ENCODE measurements at places on chromosomes 2 and 18.

DNA sequence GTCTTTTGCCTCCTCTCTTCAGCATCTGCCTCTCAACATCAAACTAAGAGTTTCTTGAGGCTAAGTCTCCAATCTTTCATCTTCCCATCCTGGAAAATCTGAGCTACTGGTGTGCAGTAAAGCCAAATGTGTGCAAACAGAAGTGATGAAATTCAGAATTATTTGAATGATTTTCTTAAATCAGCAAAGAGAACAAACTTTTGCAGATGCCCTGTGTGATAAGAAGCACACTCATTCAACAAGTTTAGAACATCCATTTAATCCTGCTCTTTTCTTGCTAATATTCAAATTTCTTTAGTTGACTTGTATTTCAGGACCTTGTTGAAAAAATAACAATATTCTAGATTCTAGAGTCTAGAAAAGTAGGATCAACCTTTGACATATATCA, 1374.9 kb upstream of the CELF4 start:
- DNase-seq: no peak

DNA sequence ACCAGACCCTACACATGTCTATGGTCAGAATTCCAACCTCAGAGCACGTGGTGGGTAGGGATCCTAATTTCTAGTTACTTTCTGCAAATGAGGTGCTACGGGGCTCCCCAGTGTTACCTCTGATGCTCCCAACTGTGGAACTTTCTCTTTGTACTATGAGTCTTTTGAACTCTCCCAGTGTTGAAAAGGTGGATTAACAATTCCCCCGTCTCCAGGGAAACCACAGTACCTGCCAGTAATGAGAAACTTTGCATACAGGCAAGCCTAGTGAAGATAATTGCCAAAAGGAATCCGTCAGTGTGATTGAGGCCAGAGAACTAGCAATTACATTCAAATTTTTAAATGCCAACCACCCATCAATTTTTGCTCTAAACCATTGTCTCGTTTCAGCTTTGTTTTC, 129.0 kb upstream of the FOSL2 start:
- DNase-seq: no peak

DNA sequence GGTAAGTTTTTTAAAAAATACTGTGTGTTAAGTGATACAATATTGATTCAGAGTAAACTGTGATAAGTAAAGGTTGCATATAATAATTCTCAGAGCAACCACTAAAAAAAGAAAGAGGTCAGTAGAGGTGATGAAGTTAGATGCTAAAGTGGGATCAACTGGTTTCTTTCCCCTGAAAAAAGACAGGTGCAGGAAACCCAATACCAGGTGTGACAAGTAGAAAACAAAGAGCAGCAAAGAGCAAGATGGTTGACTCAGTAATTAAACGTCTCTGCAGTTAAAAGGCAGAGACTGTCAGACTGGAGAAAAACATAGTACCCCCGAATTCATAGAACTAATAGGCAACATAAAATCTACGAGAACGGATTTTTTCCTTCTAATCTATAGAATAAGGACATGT, 128.3 kb downstream of the ATP9B start:
- DNase-seq: no peak

- no peak for DNase-seq
These were observed 92.6 kb downstream of the MYL12B start for GRCh38 chr18:3354506-3354905.

- no peak for DNase-seq
These were observed 15.1 kb upstream of the NMUR1 start for GRCh38 chr2:231545105-231545902.

GRCh38 chr2:2542316-2542715, 211.2 kb upstream of the MYT1L start:
- DNase-seq: no peak

- no peak for DNase-seq
These were observed 151.7 kb upstream of the ZNF521 start for GRCh38 chr18:25503567-25504081.

DNA sequence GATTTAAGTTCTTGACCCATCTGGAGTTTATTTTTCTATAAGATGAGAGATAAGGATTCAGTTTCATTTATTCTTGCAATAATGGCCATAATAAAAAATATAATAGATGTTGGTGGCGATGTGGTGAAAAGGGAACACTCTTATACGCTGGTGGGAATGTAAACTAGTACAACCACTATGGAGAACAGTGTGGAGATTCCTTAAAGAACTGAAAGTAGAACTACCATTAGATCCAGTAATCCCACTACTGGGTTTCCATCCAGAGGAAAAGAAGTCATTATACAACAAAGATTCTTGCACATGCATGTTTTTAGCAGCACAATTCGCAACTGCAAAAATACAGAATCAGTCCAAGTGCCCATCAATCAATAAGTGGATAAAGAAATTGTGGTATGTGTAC, 1040.5 kb upstream of the GYPC start:
- DNase-seq: no peak

GRCh38 chr2:63870679-63871078, 29.0 kb downstream of the UGP2 start:
- DNase-seq: no peak

DNA sequence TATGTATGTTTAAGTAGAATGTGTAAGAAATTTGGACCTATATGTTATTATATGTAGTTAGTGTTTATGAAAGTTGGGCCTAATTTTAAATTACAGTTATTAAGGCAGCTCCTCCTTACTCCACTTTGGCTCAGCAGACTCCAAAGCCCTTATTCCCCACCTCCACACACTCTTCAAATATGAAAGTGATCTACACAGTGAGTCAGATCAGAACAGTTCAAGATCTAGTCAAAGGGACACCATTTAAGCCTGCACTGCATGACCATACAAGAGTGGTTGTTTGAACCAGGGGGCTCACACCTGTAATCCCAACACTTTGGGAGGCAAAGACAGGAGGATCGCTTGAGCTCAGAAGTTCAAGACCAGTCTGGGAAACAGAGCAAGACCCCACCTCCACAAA, 21.2 kb upstream of the PMAIP1 start:
- DNase-seq: no peak

DNA sequence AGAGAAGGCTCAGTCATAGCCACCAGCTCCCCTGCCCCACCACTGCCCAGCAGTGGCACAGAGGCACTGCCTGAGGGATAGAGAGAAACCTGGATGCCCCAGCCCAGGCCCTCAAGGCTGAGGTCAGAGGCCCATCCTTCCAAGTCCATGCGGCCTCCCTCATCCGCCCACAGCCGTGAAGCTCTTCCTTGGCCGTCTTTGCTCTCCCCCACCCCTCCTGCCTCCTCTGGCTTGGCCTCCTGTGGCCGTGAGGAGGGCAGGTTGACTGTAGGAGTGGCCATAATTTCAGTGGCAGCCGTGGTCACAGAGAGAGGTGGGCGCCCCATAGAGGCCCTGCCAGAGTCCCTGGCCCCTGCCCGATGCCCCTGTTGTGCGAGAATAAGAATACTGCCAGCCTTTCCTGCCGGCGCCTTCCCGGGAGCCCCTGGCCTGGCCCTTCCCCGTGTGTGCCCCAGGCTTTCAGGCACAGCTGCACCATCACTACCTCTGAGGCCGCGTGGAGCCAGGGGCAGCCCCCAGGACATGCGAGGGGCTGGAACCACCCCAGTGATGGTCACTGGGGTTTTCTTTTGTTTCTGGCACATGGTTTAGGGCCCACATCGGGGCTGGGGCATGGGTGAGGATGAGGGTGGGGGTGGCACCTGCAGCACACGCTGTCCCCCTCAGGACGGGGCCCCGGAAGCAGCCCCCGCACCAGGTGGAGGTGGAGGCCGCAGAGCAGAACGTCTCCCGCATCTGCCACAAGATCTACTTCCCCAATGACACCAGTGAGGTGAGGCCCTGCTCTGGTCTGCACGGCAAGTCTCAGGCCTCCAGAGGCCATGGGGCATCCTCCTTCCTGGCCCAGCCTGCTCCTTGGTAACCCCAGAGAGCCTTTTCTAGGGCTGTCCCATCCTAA, 13.1 kb upstream of the GPR17 start:
- DNase-seq: no peak

DNA sequence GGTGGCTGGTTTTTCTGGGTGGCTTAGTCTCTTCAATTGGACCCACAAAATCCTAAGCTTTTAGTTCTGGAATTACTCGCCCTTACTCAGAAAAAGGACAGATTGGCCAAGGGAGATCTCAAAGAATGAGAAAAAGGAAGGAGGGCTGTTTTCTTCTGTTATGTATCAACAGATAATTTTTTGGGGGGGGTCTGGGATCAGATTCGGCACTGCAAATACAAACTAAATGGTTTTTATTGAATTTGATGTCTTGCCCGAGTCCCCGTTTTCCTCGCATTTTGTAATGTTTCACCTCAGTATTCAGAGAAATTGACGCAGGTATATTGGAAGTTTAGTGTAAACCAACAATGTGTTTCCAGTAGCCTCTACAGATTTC, 762 bp downstream of the YIPF4 start:
- no peak for DNase-seq

DNA sequence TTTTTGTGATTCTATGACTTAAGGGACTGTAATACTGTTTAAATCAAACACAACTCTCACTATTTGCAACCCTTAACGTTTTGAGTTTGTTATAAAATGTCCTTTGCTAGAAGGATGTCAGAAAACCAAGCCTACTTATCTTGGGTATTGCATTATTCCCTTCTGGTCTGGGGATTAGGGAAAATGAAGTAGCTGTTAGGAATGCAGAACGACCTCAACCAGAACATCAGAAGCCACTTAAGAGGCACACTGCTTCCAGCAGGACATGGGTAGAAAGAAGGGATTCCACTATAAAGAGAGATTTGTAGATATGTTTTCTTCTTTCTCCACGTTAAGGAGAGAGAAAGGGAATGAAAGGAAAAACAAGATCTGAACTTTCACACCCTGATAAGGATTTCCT, 101.2 kb downstream of the SETBP1 start:
- no peak for DNase-seq

- DNase-seq: no peak
These were observed 44.0 kb downstream of the HRH4 start for GRCh38 chr18:24504401-24504800.

- no peak for DNase-seq
These were observed 13.3 kb upstream of the MSH2 start for GRCh38 chr2:47389692-47390091.

GRCh38 chr2:52428224-52428623, 1339.4 kb upstream of the CHAC2 start:
- DNase-seq: no peak

DNA sequence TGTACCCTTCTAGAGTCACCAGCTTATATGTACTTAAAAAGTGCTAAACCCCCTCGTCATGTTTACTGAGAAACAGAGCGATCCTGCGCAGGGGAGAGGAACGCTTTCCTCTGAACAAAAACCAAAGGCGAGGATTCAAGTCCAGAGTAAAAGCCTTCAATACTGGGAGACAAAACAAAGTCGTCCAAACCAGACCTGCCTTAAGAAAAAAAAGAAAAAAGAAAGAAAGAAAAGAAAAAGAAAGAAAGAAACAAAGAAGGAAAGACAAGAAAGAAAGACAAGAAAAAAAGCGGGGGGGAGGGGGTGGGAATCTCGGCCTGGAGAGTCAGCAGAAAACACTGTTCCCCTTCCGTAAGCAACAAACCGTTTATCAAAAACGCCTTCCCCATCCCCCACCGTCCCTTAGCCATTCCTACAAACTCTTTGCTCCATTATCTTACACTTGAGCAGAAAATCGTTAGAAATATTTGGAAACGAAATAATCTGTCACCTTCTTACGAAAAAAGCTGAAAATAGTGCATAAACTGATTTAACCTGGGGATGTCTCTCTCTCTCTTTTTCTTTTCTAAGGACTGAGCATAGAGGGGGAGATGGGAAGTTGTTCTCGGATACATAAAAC, 3.3 kb downstream of the PTGR3 start:
- no peak for DNase-seq

DNA sequence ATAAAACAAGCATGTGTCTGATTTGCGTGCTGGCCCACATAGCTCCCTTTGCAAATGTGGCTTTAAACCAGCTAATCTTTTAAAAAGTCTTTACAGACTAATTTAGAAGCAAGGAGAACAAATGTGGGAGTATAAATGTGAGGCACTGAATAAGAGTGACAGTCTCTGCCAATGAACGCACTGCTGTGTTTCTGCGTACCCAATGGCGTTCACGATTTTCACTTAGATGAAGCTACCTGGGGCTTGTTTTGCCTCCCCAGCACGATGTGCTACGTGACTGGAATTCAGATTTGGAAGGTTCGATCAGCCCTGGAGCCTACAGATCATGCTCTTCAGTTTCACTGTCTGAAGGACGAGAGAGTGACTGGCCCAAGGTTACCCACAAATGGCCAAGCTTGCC, 10.8 kb upstream of the CRACDL start:
- no peak for DNase-seq

GRCh38 chr18:51630706-51631105, 433.2 kb upstream of the MEX3C start:
- no peak for DNase-seq

DNA sequence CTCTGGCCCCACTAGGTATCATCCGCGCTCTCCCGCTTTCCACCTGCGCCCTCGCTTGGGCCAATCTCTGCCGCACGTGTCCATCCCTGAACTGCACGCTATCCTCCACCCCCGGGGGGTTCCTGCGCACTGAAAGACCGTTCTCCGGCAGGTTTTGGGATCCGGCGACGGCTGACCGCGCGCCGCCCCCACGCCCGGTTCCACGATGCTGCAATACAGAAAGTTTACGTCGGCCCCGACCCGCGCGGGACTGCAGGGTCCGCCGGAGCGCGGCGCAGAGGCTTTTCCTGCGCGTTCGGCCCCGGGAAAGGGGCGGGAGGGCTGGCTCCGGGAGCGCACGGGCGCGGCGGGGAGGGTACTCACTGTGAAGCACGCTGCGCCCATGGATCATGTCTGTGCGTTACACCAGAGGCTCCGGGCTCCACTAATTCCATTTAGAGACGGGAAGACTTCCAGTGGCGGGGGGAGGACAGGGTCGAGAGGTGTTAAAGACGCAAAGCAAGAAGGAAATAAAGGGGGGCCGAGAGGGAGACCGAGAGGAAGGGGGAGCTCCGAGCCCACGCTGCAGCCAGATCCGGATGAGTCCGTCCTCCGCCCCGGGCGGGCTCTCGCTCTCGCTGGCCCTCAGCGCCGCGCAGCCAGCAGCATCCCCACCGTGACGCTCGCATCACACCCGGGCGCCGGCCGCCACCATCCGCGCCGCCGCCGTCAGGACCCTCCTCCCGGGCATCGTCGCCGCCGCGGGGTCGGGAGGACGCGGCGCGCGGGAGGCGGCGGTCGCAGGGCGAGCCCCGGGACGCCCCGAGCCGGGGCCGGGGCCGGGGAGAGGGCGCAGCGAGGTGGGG, 664 bp downstream of the NETO1 start:
- no peak for DNase-seq

- no peak for DNase-seq
These were observed 16.5 kb upstream of the PSD4 start for GRCh38 chr2:113157118-113157896.

DNA sequence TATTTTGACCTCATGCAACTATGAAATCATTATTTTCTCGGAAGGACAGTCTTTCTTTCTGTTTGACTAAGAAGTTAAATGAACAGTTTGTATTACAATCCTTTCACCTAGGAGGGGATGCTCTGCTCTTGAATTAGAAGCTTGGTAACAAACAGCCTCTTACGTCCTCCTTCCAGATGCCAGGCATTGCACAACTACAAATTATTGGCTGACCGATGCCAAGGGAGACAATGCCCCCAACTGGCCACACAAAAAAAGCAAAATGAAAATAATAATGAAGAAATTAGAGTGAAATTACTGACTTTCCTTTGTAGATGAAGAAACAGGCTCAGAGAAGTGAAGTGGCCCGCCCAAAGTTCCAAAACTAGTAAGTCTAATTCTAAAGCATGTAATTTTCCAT, 177.9 kb downstream of the CYRIA start:
- DNase-seq: no peak

GRCh38 chr2:140747665-140748064, 1383.2 kb downstream of the LRP1B start:
- no peak for DNase-seq
